D341Med (cell line): ENCODE measurements at places on chromosomes 12 and 14.

- DNase-seq, result no peak
Measured at GRCh38 chr12:67813456-67813904, 164.9 kb downstream of the DYRK2 start.

DNA sequence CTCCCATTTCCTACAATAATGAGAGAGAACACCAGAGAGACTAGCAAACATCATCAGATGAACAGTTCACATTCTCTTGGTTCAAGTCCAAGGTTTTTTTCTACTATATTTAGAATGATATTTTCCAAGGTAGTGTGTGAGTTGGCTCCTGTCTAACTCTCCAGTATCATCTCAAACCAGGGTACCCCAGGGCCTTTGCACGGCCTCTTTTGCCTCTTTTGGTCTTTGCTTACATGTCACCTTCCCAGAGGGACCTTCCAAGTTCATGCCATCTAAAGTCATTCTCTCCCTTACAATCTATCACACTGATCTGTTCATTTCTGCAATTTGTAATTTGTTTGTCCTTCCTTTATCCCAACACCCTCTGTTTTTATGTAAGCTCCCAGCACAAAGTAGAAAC is 264.5 kb downstream of the VRK1 start:
- DNase-seq, result no peak

- no peak for DNase-seq
Measured at GRCh38 chr12:123939716-123940626, 32.7 kb downstream of the CCDC92 start.

DNA sequence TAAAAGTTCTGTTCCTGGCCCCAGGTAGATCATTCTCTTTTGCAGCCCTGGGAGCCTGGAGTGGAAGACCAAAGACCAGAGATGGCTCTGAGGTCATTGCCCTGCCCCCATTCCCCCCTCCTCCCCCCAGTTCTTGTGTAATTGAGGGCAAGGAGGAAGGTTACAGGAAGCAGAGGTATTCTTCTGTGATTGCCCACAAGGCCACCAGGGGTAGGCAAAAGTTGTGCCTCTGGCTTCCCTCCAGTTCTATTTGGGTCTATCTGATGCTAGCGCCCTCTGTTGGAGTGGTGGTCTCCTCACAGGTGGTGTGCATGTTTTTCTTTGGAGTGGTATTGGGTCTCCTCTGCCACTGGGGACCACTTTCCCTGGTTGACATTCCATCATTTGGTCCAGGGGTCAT is 41.2 kb upstream of the CRY1 start:
- DNase-seq, result peak; percentile 40

GRCh38 chr12:80045594-80045993 is 53.7 kb upstream of the OTOGL start:
- DNase-seq, result no peak

DNA sequence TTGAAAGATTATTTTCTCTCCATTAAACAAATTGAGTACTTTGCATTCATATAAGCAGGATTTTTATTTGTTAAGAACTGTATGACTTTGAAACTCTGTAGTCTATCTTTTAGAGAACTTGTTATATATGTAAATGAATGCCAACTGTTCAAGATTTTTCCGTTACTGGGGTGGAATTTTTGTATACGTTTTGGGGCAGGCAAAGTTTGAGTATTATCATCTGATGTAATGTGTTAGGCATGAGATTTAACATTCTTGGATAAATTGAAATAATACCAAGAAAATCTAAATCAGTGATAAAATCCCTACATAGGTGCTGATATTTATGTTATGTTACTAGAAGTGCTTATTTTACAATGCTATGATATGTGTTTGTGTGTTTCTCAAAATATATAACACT is 8.4 kb downstream of the CNOT2 start:
- no peak for DNase-seq

GRCh38 chr12:104010121-104010520 is 39.9 kb downstream of the GLT8D2 start:
- DNase-seq, result no peak

DNA sequence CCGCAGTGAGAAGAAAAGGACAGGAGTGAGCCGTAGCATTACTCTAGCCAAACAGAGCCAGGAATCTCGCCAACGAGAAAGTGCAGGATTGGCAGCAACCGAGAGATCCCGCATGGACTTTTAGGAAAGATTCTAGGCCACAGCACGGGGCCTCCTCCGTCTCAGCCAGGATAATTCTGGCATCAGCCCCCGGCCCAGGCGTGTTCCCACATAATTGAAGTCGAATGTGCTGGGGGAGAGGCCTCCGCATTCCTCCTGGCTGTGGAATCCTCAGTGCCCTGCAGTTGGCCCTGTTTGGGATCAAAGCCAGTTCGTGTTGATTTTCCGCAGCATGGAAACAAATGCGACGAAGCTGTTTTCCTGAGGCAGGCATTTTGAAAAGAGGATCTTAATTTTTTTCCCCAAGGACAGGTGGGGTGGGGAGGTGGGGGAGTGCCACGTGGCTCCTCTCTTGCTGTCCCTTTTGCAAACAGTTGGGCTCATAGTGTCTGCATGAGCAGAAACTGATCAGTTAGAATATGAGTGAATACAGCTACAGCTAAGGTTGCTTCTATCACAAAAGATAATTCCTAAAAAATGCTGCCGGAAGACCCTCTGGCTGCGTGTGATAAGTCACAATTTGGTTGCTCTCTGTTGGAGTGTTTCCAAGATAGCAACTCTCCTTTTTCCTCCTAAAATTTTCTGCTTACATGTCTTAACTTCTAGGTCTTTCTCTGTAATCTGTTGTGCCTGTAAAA is 37.3 kb upstream of the ATXN2 start:
- DNase-seq, result peak; percentile 33

DNA sequence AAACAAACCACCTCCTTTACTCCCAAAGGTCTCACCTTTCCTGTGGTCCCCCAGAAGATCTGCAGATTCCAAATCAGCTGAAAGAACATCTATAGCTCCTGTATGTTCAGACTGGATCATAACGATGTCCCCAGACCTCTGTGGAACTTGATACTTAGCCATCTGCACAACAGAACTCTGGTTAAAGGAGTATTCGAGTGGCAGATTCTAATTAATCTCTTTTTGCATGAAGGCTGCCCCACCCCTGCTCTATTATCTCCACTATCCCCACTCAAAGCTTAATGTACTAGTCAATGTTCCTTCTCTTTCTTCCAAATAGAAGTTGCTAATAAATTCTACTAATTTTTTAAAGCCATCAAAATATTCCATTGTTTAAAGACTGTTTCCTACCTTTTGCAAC is 22.8 kb downstream of the GSTZ1 start:
- no peak for DNase-seq

DNA sequence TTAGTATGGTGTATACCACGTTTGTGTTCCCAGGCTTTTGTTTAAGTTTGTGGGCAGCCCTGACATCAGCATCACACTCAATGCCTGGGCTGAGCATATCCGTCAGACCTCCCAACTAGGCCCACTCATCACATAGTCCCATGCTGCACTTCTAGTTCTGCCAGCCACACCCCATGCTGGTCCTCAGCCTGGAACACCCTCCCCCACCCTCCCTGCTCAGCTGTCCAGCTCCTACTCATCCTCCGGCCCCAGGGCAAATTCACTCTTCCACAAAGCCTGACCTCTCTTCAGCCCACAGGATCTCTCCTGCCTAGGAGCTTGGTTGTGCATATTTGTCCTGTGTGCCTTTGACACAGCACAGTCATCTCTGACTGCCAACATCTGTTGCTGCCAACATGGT is 3.9 kb upstream of the ENDOU start:
- no peak for DNase-seq

DNA sequence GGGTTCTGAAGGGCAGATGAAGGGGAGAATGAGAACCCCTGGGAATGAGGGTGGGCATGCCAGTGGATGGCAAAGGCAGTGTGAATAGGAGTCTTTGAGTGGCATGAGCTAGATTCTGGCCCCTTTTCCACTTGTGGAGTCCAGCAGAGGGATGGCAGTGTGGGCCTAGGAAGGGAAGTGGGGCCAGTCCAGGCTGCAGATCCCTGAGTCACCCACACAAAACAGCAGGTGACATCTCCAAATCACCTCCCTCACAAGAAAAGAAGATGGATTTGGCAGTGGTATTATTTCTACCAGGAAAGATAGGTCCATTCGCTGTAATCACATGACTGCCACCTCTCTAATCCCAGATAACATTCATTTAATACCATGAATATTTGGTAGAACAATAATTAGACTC is 151.3 kb downstream of the TTC7B start:
- peak; percentile 42 for DNase-seq

DNA sequence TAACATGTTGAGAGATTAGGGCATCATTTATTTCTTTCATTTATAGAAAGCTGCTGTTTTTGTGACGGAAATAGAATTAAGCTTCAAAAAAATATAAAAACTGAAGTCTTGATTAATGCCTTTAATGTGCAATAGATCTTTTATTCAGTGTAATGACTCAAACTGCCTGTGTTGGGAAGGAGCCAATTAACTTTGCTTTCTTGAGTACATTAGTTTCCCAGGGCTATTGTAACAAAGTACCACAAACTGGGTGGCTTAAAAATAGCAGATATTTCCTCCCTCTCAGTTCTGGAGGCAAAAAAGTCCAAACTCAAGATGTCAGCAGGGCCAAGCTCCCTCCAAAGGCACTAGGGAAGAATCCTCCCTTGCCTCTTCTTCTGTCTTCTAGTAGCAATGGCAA is 36.6 kb downstream of the EID3 start:
- DNase-seq, result no peak

DNA sequence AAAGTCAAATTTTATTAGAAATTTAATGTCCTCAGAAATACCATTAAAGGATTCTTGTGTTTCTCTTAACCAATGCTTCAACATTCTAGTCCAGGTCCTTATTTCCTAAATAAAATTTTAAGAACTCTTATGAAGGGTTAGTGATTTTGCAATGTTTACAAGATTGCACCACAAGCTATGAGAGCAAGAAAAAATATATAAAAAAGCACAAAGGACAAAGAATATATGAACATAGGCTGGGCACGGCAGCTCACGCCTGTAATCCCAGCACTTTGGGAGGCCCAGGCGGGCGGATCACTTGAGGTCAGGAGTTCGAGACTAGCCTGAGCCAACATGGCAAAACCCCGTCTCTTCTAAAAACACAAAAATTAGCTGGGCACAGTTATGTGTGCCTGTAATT is 7.7 kb downstream of the RACGAP1 start:
- DNase-seq, result no peak

DNA sequence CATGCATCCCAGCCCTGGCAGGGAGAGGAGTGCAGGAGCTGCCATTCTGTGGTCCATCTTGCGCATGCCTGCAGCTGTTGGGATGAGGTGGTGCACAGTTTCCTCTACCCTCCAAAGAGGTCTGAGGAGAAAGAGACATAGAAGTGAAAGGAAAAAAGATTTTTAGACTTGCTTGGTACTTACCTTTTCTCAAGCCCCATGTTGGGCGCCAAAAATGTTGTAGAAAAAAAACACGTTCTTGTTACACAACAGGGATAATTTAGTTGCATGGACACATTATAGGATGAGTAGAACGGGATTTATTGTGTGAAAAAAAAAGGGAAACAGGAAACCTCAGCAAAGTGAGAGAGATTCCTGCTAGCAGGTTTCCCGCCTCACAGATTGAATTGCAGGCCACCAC is 244.4 kb upstream of the GARIN2 start:
- DNase-seq, result no peak

GRCh38 chr12:119715268-119715620 is 47.3 kb downstream of the PRKAB1 start:
- no peak for DNase-seq
